ENCODE measurements at places on chromosomes 2 and 18.

GRCh38 chr2:37906131-37906530 is 19.0 kb upstream of the RMDN2 start:
- DNase-seq: no peak

GRCh38 chr2:74290466-74291217 is 52.6 kb downstream of the SLC4A5 start:
- DNase-seq: no peak

DNA sequence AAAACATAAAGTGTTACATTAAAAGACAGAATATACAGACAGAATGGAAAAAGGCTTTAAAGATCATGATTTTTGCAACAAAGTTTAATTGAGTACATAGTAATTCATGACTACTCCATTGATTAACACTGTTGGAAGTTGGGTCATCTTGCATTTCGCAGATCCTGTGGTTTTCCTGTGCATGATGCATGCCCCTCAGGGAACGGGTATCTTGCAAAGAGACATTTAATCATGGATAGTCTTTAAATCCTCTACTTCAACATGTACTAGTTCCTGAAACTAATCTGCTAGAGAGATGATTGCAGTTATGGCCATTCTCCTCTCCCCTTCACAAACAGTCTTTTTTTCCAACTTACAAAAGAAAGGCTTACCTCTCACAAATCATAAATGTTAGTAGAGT is 155.6 kb upstream of the DSEL start:
- no peak for DNase-seq

DNA sequence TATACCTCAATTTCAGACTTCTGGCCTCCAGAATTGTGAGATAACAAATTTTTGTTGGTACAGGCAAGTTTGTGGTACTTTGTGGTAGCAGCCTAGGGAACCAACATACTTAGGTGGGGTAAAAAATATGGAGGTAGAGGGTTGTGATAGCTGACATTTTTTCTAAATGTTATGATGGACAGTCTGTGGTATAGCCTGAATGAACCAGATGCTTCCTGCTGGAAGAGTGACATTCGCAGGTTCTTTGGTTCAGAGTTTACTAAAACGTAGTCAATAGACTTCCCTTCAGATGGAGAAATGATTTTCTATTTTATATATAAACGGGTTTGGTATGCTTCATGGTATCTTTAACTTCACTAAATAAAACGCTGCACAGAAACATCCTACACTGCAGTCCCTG is 42.8 kb downstream of the PMAIP1 start:
- no peak for DNase-seq

GRCh38 chr2:73257425-73258125 is 23.5 kb downstream of the CCT7 start:
- DNase-seq: no peak

Measured in HuH-7.5 (cell line).